ENCODE measurements at places on chromosomes 1 and 21.

GRCh38 chr1:161836018-161836417, 69.9 kb downstream of the ATF6 start:
- no peak for DNase-seq

DNA sequence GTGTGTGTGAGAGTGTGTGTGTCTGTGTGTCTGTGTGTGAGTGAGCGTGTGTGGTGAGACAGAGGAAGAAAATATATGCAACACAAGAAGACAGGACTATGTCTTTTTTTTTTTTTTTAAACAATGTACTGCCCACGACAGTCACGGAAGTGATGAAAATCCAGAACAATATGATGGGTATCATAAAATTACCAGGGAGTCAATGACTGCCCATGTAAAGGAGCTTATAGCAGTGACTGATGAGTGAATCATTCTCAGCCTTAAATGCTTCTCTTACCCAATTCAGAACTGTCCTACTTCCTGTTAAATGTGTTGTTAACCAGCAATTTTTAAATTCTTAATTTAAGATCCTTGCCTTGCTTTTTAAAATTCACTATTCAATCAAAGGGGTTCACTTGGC, 46.6 kb downstream of the RGS7 start:
- no peak for DNase-seq

GRCh38 chr1:244316407-244316806, 135.3 kb downstream of the ADSS2 start:
- no peak for DNase-seq

DNA sequence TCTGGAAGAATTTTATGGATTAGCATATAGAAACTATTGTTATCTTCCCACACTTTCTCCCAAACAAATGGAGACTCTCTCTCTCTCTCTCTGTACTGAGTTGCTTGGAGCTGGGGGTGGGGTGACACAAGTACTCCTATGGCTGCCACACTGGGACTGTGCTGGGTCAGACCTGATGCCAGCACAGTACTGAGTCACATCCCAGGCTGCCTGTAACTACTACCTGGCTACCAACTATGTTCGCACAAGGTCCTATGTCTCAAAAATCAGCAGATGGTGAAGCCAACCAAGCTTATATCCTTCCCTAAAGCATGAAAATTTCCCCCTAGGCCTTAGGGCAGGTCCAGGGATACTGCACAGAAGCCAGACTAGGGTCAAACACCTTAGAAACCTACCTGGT, 66.6 kb downstream of the FAF1 start:
- no peak for DNase-seq

DNA sequence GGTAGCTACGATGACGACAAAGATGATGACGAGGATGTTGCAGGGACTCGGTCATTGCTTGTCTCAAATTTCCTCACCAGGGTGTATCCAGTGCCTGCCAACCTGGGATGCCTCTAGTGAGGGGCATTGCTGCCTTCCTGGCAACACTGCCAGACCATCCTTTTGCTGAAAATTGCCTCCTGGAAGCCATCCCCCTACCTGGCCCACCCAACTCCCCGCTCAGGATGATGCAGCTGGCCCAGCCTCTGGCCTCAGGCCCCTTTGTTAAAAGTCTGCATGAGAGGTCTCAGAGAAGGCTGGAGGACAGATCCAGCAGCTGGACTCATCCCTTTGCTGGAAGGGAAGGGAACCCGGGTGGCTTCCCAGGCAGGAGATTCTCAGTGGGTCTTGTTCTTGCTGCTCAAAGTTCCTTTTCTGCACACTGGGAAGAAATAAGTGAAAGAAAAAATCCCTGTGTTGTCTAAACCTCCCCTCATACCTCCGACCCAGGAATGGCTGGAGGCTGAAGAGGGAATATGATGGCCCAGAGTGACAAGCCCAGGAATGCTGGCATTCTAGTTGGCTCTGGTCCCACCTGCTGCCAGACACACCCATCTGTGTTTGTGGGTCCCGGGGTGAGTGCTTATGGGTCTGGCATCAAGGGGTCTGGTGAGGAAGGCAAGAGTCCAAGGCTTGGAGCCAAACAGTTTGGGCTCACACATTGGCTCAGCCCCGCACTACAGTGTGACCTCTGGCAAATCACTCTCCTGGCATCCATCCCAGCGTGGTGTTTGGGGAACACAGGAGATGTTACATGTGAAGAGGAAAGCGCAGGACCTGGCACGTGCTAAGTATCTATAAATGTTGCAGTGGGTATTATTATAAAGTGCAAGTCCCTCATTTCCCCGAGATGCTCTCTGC, 6.7 kb upstream of the FNDC5 start:
- DNase-seq, result no peak

DNA sequence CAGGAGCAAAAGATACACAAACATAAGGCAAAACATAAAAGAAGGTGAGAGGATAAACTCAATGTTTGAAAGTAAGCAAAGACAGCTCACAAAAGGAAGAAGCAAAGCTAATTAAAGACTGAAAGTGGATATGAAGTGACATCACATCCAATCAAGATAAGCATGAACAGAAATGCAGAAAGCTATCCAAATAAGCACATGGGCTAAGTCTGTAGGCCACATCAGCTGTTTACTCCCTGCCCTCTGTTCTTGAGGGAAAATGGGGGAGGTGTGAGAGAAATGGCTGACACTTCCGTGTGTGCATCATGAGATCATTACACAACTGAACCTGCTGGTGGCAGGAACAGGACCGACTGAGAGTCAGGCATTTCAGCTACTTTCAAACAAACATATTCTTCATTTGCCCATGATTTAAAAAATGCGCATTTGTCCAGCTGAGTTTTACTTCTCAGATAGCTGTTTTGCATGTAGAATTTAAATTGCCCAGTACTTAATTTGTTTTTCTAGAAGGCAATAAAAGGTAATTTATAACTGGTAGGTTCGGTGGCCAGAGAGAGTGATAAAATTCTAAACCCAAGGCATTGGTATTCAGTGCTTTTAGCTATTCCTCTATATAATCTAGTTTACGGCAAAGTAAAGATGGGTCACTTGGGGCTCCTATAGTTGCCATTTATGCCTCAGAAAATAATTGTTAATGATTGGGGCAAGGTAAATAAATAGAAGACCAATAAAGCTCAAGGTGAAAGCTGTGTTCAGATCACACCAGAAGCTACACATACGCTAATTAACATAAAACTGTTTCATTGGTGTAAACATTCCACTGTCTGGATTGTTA, 27.2 kb upstream of the MAN1A2 start:
- DNase-seq, result no peak

Measured in activated CD8-positive, alpha-beta memory T cell treated with anti-CD3 and anti-CD28 coated beads for 48 hours (primary cell).